Activated gamma-delta T cell treated with anti-CD3 and anti-CD28 coated beads, Interleukin-2, amount 50 U/mL, for 16 hours (primary cell): ENCODE measurements at places on chromosomes 12 and 14.

DNA sequence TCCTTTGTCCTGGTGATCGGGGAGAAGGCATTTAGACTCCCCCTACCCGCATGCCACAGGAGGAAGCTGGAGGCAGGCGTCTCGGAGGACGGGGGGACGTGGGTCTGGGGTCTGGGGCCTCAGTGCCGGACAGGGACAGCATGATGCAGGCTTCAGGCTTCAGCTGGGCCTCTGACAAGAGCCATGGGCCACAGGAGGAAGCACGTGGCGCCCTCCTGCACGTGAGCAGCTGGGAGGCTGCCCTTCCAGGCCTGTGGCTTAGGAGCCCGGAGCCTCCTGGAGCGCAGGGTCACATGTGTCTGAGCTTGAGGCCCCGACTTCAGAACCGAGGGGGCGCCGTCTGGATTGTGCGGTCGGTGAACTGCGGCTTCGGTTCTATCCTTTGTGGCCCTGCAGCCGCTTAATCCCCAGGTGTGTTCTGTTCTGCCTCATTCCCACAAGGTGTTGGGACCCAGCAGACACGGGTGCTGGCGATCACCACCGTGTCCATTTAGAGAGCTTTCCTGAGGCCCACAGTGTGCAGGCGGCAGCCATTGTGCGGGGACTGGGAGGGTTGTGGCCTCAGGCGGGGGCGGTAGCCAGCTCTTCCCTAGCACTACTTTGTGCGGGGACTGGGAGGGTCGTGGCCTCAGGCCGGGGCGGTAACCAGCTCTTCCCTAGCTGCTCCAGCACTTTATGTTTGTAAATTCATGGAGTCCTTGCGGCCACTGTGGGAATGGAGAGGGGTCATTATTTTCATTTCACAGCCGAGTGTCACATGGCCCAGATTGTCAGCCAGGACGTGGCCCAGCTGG, 150.2 kb downstream of the ADGRD1 start:
- no peak for DNase-seq

- no peak for DNase-seq
These were observed 11.2 kb upstream of the GNPNAT1 start for GRCh38 chr14:52802597-52802996.

DNA sequence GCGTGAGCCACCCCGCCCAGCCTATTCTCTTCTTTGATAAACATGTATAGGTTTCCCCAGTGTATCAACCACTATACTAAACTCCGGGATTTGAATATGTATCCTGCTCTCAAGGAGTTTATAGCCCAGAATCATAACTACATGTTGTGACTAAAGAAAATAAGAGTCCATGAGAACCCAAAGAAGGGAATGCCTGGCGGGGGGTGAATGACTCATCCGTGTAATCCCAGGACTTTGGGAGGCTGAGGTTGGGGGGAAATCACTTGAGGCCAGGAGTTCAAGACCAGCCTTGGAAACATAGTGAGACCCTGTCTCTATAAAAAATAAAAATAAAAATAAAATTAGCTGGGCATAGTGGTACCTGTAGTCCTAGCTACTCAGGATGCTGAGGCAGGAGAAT, 57.2 kb downstream of the SIX6 start:
- DNase-seq: no peak

DNA sequence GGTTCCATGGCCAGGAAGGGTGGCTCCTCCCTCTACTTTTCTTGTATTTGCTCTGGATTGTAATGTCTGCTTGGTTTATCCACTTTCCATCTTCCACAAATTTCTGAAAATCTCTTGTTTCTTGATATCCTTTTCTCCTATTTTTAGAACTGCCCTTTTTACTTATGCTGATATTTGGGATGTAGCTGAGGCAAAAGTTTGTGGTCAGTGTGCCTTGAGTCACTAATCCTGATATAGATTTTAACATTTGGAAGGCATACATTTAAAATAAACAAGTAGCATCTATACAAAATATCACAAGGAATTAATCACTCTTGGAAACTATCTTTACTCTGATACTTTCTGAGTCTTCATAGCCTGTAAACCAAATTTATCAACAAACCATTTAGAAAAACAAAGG, 11.0 kb downstream of the GRIP1 start:
- no peak for DNase-seq

DNA sequence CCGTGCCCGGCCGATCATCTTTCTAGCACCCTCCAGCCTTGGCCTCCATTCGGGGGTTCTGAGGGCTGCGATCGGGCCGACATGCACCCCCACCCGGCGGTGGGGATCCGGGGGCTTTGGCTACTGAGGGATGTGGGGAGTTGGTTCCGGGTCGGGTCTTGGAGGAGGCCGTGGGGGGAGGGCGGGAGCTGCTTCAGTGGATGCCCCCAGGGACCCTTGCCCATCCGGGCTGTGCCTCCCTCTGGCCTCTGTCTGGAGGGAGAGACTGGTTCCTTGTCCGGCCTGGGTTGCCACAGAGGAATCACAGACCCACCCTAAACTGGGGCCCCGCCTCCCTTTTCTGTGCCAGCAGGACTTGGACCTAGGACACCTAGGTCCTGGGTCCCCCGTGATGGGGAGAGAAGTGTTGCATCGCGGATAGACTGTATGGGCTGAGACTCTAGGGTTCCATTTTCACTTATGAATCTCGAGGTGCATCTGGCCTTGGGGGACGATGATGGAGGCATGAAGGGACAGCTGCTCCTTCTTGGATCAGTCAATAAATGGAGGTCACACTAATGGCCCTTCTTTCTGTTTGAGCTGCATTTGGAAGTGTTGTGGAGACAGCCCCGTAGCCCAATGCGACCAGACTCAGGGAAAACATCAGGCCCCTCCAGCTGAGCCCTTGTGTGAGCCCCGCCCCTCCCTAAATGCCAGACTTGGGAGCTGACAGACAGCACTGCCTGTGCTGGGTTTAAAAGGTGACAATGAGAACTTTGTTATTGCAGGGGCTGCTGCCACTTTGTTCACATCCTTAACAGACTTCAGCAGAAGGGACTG, 577 bp downstream of the DTX3 start:
- no peak for DNase-seq

DNA sequence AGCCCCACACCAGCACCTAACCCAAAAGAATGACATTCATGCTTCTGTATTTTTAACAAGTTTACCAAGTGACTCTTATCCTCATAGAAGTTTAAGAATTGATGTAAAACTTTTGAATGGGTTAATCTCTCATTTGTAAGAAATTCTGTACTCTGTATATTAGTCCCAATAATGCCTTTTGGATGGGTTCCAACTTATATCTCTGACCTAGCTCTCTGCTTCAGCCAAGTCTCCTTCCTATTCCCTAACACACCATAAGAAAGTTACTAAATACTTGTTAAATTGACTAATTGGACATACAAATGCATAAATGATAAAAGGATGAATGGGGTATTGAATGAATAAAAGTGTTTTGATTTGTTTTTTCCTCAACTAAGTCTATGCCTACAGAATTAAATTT, 557.3 kb downstream of the TMTC2 start:
- no peak for DNase-seq

DNA sequence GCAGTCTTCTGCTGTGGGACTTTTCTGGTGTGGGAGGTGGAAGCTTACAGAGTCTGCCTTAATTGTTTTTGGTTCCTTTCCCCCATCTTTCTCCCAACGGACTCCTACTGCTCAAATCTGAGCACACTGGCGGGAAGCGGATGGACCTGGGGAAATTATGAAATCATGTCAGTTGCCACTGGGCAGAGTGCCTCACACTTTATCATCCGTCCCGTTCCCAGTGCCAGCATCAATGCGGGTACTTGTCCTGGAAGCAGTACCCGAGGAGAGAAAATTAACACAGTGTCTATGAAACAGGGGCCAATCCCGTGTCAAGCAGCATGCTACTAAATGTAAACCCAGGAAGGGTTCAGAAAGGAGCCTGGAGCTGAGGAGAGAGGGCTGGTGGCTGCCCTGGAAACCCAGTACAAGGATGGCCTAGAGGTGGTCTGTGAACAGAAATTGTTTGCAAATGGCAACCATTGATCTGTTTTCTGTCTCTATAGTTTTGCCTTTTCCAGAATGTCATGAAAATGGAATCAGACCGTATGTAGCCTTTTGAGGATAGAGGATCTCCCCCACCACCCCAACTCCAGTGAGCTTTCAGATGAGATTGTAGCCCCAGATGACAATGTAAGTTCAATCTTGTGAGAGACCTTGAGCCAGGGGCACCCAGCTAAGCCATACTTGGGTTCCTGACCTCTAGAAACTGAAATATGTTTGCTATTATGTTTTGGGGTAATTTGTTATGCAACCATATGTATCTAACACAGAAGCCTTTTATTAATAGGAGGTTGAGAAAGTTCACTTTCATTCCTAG, 908 bp upstream of the CDKL1 start:
- DNase-seq: no peak

DNA sequence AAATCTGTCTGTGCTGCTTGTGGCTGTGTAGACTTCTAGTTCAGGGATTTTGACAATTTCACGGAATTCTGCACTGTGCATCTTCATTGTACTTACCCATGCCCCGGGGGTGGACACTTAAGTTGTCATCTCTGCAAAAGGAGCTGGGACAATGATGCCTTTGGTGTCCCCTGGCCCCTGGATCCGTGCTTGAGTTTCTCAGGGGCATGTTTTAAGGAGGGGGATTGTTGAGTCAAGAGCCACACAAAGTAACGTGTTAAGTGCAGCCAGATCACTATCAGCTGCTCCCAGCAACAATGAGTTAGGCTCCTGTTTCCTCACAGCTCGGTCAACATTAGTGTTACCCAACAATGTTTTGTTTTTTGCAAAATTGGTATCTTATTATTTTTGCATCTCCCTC, 305.0 kb upstream of the DIO3 start:
- DNase-seq: no peak

GRCh38 chr12:2853626-2854025, 3.2 kb downstream of the TEX52 start:
- peak; percentile 10 for DNase-seq

GRCh38 chr12:72468505-72468904, 196.3 kb downstream of the TRHDE start:
- no peak for DNase-seq

GRCh38 chr14:56136571-56137452, 18.6 kb downstream of the PELI2 start:
- DNase-seq: no peak
